ENCODE measurements at places on chromosomes 12 and 14. TPM values are rescaled to one million over a fixed set of nuclear protein-coding genes. Genes with fewer than 3 reads are reported as not detected.

The ARHGEF25 gene
- 3.3 TPM for total RNA-seq

GRCh38 chr12:10363914-10364814, 25.7 kb downstream of the KLRK1 start:
- DNase-seq: peak; percentile 49

GRCh38 chr12:106918746-106919145, 37.0 kb upstream of the TMEM263 start:
- DNase-seq: no peak

DNA sequence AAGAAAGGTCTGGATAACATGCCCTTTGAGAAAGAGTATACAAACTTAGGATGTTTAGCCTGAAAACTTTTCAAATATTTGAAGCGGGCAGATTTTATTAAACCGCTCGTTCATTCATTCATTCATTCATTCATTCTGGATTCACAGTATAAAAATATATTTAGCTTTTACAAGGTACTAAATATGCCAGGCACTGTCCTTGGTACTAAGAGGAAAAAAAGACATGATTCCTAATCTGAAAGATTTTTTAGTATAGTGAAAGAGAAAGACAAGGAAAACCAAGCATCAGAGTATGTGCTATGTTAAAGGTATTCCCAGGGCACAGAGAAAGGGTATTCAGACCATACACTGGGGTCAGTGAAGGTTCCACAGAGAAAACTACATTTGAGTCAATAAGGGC, 299.7 kb downstream of the BCAT1 start:
- DNase-seq: no peak

GRCh38 chr14:35958499-35958898, 132.4 kb downstream of the BRMS1L start:
- no peak for DNase-seq

DNA sequence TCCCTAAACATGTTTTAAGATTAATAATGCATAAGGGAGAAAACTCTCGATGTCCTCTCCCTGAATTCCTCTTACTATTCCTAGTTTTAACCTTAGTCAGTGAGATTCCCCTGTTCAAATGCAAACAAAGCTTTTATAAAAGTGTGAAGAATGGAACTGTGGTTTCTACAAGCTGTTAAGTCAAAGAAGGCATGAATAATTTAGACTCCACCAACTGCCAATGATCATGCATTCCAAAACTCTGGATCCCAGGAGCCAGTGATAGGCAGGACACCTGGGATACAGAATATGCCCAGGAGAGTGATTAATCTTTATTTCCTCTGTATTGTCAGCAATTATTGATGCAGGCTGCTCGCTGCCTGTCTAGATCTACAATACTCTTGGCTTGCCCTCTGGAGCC, 190.3 kb upstream of the ATF7IP start:
- no peak for DNase-seq

DNA sequence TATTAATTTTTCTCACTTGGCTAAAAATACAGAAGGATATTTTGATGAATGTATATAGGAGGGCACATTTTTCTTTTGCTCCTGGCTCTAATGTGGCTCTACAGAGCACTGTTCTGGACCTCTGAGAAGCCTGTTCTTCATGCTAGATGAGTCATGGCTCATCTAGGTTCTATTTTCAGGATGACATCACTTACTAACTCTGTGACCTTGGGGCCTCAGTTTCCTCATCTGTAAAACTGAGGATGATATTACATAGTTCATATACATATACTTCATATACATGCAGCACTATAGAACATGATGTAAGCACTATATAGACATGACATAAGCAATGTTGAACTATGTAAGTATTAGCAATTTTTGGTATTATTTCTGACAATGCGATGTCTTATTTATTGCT, 35.8 kb downstream of the SOCS2 start:
- DNase-seq: no peak

GRCh38 chr14:32469388-32470160, 140.5 kb downstream of the AKAP6 start:
- DNase-seq: no peak

DNA sequence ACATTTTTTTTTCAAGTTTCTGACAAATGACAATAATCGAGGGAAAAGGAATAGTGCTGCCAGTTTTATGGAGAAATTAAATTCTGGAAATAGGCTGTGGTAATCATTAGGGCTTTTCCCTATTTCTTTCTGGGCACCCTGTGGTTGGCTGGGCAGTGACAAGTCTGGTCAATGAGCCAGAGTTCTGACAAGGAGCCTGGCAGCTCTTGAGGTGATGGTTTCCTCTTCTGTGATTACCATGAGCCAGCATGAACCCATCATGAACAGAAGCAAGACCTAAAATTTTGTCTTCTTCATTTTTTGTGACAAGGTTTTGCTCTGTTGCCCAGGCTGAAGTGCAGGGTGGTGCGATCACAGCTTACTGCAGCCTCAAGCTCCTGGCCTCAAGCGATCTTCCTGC, 115.8 kb downstream of the TRAFD1 start:
- DNase-seq: no peak

GRCh38 chr12:67632005-67632404, 16.5 kb upstream of the DYRK2 start:
- no peak for DNase-seq

DNA sequence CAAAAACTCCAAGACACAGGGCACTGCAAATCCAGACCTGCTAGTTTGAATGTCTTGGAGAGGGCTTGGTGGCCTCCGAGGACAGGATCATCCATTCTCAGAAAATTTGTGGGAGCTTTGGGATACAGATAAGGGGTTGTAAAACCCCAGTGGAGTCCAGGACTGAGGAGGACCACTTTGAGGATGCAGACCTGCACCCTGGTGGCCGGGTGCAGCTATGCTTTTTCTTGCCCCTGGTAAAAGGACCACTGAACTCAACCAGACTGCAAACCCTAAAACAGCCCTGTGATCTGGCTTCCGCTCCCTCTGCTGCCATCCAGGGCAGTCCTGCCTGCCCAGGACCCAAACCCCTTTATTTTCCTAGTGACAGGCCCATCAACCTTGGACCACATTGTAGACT, 169.5 kb upstream of the DAAM1 start:
- DNase-seq: no peak

DNA sequence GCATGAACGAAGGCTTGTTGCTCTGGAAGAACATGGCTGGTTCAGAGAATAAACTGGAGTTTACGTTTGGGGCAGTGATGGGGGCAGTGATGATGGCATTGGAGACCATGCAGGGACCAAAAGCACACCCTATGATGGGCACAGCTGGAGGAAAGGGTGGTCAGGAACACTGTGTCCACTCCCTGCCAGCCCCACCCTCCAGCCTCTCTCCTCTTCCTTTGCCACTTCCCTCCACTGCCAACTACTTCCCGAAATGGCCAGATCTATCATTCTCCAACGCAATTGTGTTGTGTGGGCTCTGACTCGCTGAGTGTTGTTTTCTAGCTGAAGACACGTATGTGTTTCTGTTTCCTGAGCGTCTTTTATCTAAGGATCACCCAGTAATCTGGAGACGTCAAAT, 39.3 kb upstream of the GSG1 start:
- DNase-seq: peak; percentile 19

The MYL2 gene
- total RNA-seq: 2,581 TPM

DNA sequence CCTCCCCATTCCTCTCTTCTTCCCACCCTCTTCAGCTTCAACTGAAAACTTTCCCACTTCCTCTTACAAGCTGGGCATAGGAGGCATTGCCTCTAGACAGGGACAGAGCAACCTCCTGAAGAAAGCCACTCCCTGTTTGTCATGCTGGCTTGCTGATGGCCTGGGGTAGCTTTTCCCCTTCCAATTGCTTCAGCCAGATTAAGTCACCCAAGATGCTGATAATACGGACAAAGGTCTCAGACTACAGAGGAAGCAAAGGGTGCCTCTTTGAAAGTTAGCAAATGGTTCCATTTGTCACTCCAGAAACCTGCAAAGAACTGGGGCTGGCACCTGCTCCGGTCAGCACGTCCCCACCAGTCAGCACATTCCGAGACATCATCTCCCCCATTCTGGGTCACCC, 6.0 kb downstream of the KRT2 start:
- no peak for DNase-seq

The RFX4 gene
- total RNA-seq: not detected

- DNase-seq: no peak
Observed at GRCh38 chr12:527729-528128, 68.0 kb downstream of the B4GALNT3 start.

GRCh38 chr14:43413084-43413483, 1094.0 kb downstream of the FSCB start:
- DNase-seq: no peak

- peak; percentile 7 for DNase-seq
Observed at GRCh38 chr14:73634011-73634833, 10.6 kb upstream of the DNAL1 start.

- DNase-seq: no peak
Observed at GRCh38 chr12:59149995-59150642, 229.8 kb upstream of the LRIG3 start.

DNA sequence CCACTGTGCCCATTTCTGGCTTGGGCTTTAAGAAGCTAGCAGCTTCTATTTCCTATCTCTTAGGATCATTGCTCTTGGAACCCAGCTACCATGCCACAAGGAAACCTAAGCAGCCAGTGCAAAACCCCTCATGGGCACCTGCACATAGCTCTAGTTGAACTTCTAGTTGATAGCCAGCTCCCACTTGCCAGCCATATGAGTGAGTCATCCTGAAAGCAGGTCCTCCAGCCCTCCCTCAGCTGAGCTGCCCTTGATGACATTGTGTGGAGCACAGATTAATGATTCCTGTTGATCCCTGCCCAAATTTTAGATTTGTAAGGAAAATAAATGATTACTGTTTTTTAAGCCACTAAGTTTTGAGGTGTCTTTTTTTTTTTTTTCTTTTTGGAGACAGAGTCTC, 234.2 kb upstream of the FBXO33 start:
- no peak for DNase-seq

GRCh38 chr14:50784683-50785456, 46.1 kb downstream of the NIN start:
- no peak for DNase-seq

- DNase-seq: peak; percentile 46
Observed at GRCh38 chr12:40010899-40011774, 94.7 kb downstream of the SLC2A13 start.

GRCh38 chr12:104115587-104115975, 22.4 kb downstream of the NFYB start:
- no peak for DNase-seq

GRCh38 chr14:78725086-78725485, 554.9 kb downstream of the NRXN3 start:
- no peak for DNase-seq

The CABP1 gene
- 1.6 TPM for total RNA-seq

DNA sequence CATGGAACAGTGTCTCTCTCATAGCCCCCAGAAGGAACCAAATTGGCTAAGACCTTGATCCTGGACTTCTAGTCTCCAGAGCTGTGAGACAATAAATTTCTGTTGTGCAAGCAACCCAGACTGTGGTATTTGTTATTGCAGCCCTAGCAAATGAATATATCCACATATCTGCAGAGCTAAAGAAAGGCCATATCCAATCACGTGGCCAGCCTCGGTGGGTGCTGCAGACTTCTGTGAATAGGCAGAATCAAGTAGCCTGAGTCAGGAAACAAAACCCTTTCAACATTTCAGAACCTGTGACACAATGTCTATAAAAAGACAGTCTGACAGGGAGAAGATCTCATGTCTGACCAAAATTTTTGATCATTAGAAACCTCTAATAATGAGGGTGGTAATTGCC, 71.0 kb upstream of the CPM start:
- no peak for DNase-seq

DNA sequence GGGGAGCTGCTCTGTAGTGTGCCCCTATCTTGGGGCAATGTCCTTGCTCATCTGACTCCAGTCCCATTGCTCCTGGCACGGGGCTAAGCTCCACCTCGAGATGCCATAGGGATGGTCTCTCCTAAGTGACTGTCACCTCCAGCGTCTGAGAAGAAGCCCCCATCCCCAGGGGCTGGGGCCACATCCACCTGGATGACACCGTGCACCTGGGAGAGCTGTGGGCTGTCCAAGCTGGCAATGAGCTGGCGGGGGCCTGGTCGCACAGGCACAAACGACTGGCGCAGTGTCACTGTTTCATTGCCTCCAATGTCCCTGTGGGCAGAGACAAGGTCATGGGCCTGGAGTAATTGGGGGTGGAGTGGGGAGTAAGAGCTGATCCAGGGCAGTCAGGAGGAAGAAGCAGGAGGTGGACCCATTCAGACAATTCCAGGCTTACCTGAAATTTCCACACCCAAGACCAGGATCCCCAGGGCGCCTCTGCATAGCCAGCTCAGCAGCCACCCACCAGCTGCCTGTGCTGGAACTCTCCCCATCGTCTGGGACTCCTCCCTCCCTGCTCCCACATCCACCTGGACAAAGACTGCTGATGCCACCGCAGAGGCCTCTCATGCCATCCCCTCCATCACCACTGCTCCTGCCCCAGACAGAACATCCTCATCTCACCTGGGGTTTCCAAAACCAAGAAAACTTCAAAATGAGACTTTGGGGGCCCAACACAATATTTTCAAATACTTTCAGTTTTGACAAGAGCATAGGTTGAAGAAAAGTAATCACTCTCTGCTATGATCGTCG, 7.0 kb upstream of the TINF2 start:
- DNase-seq: no peak

DNA sequence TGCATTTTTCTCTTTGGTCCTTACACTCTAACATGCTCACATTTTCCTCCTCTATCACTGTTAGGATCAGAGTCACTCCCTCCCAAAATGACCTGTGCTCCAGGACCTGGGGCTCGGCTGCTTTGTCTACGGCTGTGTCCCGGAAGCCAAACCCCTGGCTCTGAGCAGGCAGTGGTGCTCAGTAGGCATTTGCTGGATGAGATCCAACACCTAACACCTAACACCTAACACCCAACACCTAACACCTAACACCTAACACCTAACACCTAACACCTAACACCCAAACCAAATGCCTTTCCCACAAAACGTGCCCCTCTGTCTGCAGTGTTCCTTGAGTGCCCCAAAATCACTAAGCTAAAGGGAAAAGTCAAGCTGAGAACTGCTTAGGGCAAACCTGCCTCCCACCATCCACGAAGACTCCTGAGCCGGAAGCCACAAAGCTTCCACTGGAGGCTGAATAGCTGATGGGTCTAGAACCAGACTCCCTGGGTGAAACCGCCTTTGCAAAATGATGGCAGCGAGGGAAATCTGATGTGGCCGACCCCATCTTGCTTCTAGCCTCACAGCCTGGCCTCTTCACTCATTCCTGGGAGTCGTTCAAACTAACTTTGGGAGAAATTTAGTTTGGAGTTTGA, 29.2 kb downstream of the HSP90AA1 start:
- DNase-seq: no peak

DNA sequence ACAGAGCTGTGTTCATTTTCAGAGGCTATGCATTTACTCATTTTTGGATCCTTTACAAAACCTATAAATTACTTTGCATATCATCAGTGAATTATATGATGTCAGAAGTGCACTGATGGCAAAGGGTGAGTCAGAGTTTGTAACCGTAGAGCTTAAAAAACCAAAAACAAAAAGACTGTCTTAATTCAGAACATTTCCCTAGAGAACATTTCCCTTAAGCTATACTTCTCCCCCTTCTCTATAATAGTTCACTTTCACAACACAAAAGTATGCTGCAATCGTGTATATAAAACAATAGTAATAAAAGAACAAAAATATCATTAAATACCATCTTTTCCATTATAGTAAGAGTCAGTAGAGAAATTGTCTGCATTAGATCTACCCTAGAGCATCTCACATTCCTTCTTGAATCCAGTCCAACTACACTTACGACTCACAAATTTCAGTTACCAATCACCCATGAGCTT, 934.9 kb downstream of the LRFN5 start:
- no peak for DNase-seq

The MYO1H gene
- not detected for total RNA-seq

GRCh38 chr12:48329199-48329939, 21.4 kb downstream of the ZNF641 start:
- no peak for DNase-seq

All from gastrocnemius medialis (tissue), 4 donors.